SW 1271 (cell line): ENCODE measurements at places on chromosomes 3 and 15.

- DNase-seq: no peak
These were observed 21.1 kb downstream of the GCNT3 start for GRCh38 chr15:59632714-59633113.

DNA sequence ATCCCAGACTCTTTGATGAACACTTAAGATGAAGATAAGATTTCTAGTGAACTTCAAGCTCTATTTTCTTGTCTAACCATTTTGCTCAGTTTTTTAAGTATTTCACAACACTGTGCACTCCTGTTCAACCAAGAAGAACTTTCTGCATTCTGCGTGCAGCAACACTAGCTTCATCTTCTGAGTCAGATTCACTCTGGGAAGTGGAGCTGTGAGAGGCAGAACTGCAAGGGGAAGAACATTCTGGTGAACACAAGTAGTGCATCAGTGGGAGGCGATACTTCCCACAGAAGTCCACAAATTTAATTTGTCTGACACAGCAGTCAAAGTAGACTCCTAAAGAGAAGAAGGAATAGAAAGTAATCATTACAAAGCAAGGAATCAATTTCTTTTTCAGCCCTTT is 18.1 kb downstream of the LRRC58 start:
- no peak for DNase-seq

DNA sequence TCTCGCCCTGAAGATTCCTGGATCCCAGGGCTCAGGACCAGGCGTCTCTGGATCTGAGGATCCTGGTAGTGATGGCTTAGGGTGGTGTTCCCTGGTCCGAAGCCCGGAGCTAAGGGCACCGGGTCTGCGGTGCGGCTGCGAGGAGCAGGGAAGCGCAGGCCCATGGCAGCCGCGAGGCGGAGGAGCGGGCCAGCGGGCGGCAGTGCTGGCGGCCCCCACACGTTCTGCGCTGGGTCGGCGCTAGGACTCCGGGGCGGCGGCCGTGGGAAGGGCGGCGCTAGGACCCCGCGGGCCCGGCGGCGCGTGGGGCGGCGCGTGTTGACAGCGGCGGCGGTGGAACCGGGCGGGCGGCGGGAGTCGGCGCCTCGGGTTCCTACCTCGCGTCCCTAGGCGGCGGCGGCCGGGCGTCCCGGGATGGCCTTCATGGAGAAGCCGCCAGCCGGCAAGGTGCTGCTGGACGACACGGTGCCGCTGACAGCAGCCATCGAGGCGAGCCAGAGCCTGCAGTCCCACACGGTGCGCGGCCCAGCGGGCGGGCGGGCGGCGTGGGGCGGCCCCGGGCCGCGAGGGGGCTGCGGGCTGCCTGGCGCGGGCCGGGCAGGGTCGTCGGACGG is at the start of gene PXK:
TSS of gene PXK (plus strand) at position 318 of the 614 bp plus-strand sequence. CDS start at position 415, 97 bp downstream.
- DNase-seq: peak; percentile 18

DNA sequence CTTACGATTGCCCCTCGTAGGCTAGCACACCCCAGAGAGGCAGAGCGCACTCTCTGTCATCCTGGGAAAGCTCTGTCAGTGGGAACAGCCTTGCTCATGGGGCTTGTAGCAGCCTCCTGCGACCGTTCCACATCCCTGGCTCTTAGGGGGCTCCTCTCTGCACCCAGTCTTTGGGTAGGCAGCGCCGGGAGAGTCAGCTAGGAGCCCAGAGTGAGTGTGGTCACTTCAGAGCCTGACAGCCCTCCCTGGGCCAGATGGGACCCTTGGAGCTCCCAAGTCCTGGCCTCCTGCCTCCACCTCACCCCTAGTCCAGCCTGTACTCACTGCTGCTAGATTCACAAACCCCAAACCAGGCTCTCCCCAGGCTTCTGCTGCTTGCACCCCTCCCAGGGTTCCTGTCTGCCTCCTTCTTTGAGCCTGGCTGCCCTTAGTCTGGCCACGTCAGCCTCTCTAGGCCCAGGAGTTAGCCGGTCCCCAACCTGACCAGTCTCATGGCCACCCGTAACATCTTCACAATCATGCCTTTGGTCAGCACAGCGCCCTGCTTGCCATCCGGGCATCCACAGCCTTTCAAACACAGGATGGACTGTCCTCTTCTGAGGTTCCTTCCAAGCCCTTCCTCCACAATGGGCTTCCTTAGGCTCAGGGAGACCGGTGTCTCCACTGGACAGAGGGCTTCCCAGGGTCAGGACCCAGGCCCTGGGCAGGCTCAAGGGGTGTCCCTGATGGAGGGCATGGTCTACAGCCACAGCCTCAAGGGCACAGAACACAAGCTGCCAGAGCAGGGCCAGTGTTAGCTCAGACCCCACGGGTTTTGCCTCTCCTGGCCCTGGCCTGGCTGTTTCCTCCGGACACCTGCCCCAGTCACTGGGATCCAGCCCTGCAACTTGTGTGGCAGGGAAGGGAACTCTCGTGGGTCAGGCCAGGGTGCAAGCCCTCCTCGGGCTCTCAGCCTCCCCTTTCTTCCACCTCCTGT is 4.6 kb downstream of the ACSBG1 start:
- no peak for DNase-seq

DNA sequence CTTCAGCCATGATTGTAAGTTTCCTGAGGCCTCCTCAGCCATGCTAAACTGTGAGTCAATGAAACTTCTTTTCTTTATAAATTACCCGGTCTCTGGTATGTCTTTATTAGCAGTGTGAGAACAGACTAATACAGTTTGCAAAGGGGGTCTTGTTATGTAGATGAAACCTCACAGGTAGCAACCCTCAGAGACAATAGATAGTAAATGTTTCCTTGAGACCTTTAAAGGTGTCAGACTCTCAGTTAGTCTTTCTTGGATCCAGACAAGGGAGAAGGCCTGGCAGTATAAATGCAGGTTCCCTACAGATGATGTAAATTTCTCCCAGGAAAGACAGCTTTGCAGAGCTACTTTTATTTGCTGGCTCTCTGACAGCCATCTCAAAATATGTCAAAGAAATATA is 510.8 kb downstream of the AGBL1 start:
- DNase-seq: no peak

DNA sequence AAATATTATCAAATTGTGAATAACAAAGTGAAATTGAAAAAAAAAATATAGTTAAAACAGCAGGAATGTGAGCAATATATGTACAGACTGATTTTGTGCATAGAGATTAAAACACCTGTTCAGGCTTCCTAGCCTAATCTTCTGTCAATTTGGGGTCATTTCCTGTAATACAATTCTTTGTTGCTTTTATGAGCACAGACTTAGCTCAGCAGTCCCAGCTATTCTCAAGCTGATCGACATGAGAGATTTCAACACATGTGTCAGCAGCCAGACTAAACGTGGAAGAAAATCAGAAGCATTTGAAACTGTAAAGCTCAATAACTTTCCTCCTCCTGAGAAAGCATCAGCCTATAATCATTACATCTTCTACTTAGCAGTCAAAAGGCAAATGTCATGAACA is 1.6 kb upstream of the FHIT start:
- no peak for DNase-seq

GRCh38 chr3:185316740-185317412 is 46.1 kb upstream of the MAP3K13 start:
- DNase-seq: no peak

DNA sequence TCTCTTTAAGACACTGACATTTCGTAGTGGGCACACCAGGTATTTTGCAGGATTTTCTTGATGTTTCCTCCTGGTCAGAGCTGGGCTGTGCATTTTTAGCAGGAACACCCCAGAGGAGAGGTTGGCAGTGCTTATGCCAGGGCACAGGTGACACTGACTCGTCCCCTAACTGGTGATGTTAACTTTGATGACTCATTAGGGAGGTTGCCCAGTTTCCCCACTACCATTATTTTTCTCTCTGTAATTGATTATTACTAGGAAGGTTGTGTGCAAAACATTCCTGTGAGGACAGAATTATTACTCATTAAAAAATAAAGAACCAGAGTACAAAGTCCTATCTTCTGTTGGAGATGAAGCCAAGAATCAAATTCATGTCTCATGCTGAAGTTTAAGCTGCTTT is 394.5 kb downstream of the GABRG3 start:
- DNase-seq: no peak

GRCh38 chr3:102936511-102937045 is 501.8 kb downstream of the ZPLD1 start:
- DNase-seq: no peak

DNA sequence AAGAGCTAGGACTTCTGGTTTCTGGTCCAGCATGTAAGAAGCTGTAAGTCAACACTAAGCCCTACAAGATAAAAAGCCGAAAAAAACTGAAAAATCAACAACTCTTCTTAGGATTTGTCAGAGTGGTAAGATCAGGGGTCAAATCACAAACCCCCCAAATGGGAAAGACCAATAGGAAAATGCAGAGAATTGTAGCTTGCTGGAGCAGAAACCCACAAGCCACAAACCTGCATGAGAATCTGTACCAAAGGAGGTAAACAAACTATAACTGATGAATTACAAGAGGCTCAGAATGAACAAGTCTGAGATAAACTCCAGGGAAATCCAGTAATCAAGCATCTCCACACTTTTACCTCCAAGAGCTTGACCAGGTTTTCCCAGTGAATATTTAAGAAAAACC is 36.0 kb downstream of the RFX7 start:
- no peak for DNase-seq

- DNase-seq: no peak
These were observed 495 bp upstream of the NXPE3 start for GRCh38 chr3:101778385-101779046.

DNA sequence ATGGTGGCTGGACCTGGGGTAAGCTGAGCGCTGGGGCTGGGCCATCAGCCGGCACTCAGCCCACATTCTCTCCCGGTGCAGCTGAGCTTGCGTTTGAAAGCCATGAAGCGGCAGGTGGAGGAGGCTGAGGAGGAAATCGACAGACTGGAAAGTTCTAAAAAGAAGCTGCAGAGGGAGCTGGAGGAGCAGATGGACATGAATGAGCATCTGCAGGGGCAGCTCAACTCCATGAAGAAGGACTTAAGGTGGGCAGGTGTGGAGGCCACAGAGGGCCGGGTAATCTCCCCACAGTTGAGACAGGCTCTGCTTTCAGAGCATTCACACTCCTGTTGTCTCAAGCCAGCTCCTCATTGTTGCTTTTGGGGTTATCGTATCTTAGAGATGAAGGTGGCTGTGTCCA is 45.7 kb upstream of the MYZAP start:
- no peak for DNase-seq

DNA sequence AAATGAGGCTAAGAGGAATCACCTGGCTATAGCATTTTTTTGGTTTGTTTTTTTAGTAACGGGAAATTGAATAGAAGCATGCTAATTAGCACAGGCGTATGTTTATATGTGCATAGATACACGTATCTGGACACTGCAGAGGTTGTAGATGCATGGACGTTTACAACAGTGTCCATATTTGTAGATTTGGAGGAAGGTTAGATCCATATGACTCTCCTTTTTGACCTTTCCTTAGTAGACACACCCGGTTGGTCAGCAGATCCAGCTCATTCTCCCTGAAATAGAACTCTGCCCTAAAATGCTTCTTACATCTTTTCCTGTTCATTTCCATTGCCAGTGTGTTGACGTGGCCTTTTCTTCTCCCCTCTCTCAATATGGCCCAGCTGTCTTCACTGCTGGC is 60.1 kb downstream of the SLCO3A1 start:
- DNase-seq: no peak

GRCh38 chr3:116230431-116231020 is 214.8 kb downstream of the LSAMP start:
- DNase-seq: no peak

DNA sequence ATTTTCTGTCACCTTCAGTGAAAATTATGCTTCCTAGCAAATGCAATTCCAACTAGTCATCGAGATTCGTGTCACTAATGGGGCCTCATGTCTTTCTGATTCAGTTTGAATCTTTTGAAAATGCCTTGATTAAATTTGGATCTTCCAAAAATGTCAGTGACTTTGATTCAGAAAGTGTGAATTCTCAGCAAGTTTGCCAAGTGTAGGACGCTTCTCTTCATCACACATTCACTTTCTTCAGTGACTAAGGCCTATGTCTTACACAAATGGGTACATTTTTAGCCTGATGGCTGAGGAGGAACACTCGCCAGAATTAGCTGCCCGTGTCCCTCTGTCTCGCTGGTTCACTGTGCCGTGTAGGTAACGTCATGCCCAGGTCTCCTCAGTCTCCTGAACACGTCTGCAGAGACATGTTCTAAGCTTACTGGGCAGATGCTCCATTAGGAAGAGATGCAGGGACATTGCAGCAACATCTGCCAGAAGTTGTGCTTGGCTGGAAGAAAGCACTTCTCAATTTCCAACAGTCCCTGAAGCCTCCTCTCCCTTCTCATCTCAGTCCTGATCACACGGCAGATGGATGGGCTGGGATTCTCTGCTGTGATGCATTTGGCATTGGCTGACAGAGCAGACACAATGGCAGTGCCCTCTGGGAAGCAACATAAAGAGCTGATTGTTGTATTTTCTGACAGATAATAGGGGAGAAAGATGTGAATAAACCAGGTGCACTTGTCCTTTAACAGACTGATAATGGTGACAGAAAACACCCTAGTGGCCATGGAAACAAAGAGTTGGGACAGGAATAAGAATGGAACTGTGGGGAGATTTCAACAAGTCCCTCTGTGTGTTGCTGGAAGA is 29.1 kb upstream of the LYZL4 start:
- DNase-seq: no peak

GRCh38 chr3:193776626-193777358 is 183.8 kb downstream of the OPA1 start:
- no peak for DNase-seq

GRCh38 chr3:99236576-99236975 is 335.1 kb upstream of the DCBLD2 start:
- DNase-seq: no peak

DNA sequence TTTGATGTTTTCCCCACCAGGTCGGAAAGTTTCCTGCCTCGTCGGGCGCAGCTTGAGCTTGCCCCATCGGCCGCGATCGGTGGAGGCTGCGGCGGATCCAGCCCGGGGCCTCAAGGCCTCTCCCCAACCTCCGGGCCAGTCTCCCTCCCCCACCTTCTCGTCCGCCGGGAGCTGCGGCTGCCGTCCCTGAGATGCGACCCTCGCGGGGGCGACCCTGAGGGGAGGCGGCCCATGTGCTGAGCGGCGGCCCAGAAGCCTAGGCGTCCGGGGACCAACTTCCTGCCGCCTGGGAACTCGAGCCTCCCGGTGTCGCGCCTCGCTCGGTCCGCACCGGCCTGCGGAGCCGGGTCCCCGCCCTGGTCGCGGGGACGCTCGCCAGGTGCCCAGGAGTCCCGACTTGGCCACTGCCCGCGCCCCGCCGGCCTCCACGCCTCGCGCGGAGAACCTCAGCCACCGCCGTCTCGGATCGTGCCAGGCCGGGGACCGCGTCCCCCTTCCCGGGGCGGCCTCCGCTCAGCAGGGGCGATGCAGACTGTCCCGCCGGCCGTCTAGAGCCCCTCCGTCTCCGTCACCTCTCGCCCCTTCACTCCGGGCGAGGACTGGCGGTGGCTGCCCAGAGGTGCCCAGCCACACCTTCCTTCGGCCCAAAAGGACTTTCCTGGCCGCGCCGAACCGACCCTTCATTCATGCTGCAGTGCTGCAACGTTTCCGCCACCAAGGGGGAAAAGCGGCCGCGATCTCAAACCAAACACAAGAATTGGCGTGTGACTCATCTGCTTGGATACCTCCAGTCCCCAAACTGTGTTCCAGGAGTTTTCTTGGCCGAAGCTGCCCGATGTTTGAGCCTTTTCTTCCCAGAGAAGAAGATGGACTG is 656 bp downstream of the SLMAP start:
- DNase-seq: no peak
